Non-pigmented ciliary epithelial cell (primary cell): ENCODE measurements at places on chromosomes 4 and X.

DNA sequence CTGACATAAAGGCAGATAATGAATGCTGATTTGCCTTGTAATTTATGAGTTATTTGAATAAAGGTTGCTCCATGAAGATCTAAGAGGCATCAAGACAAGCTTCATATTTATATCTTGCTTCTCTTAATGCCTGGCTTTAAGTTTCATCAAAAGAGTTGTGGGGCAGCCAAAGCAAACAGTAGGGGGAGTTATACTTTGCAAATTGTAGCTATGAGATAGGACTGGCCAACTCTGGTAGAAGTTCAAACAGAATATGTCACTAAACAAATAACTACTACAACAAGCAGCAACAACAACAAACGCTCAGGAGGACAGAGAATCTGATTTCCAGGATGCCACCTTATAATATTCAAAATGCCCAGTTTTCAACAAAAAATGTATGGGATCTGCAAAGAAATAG lies 69.1 kb upstream of the PLAC1 start:
- DNase-seq: no peak

DNA sequence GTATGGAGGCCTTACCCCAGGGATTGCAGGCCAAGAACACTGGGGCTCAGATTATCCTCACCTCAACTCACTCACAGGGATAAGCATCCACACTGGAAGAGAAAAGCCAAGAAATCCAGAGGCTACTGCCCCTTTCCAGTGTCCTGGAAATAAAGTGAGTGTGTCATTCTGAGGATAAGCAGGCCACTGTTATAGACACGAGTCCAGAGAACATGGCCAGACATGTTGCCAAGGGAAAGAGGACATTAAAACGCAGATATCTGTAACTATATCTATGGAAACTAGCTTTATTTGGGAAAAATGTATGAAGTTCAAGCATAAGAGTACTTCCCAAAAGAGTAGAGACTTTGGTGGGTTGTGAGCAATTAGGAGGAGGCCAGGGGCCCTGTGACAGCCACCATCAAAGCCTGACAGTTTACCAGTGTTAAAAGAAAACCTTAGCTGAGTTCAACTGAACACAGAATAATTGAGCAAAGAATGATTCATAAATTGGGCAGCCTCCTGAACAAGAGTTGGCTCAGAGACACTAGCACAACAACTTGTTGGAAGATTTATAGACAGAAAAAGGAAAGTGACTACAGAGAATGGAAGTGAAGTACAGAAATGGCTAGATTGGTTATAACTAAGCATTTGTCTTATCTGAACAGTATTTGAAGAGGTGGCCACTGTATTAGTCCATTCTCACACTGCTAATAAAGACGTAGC lies 1222.2 kb downstream of the STIM2 start:
- no peak for DNase-seq

DNA sequence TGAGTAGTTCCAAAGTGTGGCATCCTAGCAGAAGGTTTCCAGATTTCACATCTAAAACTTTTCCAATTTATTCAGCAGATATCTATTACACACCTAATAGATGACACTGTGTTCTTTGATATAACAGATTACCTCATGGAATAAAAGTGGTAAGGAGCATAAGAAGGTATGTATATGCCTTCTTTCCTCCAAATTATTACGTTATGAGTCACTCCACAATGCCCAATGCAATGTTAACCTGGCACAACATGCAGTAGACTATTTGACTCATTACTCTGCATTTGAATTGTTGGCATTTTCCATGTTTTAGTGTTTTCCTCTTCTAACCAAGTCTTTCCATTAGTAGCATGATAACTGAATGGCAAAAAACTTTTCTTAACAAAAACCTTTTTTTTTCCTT lies 383.6 kb downstream of the ADGRL3 start:
- no peak for DNase-seq

GRCh38 chr4:42642101-42642797 lies 14.7 kb downstream of the ATP8A1 start:
- no peak for DNase-seq

DNA sequence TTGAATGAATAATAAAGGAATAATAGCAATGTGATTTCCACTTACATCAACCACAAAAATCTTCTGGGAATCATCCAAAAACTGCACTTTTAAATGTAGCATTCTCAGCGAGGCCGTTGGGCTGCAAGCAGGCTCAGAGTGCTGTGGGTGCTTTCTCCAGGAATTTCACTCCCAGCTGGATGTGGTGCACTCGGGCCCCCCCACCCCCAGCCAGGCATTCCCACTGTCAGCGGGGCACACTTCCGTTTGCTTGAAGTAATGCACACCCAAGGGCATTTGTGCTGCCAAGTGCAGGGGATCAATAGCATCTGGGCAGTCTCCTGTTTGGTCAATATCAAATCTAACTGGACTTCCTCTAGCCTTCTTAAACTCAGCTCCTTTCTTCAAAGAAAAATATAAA lies at the start of gene FRMD7:
Gene FRMD7, minus strand, starts transcription at position 278 of the 400 bp plus-strand sequence. Its CDS starts 176 bp downstream, at position 102.
- no peak for DNase-seq
